ENCODE measurements at places on chromosomes 5 and 9. TPM values are rescaled to one million over a fixed set of nuclear protein-coding genes. Genes with fewer than 3 reads are reported as not detected.

The FCN2 gene
- not detected for total RNA-seq

The CCNJL gene
- total RNA-seq: not detected

The SPATA31A5 gene
- total RNA-seq: not detected

DNA sequence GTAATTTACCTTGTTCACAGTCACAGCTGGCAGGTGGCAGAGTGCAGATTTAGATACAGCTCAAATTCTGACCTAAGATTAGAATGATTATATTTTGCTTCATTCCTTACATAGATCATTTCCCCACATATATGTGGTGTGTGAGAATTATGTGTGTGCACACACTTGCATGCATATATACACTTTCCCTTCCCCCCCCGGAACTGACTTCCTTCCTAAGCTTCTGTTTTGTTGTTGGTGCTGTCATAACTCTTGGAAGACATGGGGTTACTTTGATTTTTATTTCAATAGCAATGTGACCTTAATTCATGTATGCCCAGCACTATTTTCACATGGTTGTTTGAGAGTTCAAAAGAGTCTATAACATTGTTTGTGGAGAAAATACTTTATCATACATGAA lies 112.8 kb downstream of the CMYA5 start:
- H3K36me3 ChIP-seq: peaks cover 5% of the 10 kb centered on the region
- peaks cover 22% of the 10 kb centered on the region for H3K4me1 ChIP-seq
- H3K4me3 ChIP-seq: no peak overlapping the region
- H3K27me3 ChIP-seq: no peaks in the 10 kb centered on the region
- no peak overlapping the region for H3K27ac ChIP-seq

DNA sequence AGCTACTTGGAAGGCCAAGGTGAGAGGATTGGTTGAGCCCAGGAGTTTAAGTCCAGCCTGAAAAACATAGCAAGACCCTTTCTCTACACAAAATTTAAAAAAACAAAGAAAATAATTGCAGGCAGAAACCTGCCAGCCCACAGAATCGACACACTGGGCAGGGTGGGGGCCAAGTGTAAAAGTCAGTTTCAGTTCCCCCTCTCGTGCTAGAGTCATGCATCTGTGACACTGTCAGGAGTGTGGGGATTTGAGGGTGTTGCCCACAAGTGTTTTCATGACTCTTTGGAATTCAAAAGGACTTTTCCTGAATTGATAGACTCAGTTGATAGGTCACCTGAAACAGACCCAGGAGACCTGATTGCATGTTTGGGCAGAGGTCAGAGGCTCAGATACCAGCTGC lies 47.6 kb downstream of the PRRC2B start:
- H3K4me1 ChIP-seq: peaks cover 21% of the 10 kb centered on the region
- H3K27ac ChIP-seq: peak overlapping the region; percentile 27
- no peaks in the 10 kb centered on the region for H3K27me3 ChIP-seq
- DNase-seq: no peak
- H3K36me3 ChIP-seq: peaks cover 75% of the 10 kb centered on the region

GRCh38 chr5:77908787-77909186 lies 132.6 kb upstream of the TBCA start:
- no peak for DNase-seq
- H3K4me3 ChIP-seq: no peak overlapping the region
- H3K4me1 ChIP-seq: no peaks in the 10 kb centered on the region

- no peak overlapping the region for H3K27ac ChIP-seq
- no peak overlapping the region for H3K4me3 ChIP-seq
- peaks cover 24% of the 10 kb centered on the region for H3K27me3 ChIP-seq
These were observed 509.8 kb downstream of the DMAC1 start for GRCh38 chr9:7289773-7290172.

DNA sequence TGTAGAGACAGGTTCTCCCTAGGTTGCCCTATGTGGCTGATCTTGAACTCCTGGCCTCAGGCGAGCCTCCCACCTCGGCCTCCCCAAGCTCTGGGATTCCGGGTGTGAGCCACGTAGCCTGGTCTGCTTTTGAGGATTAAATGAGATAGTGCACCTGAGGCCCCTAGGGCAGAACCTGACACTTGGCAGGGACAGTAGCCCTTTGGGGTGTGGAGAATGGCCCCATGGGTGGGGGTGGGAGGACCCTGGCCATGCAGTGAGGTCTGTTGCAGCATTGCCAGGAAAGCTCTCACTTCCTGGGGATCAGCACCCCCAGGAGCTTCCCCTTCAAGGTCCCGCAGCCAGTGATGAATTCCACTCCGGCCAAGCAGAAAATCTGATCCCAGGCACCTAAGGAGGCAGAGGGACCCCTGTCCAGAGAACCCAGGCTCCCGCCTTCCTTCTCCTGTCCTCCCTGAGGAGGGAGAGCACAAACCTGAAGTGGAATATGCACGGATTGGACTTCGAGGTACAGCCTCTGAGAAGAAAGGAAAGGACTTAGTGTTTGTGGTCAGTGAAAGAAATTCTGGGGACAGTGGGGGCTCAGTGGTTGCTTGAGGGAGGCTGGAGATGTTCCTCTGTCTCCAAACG lies 73.9 kb upstream of the UNC5A start:
- no peaks in the 10 kb centered on the region for H3K36me3 ChIP-seq
- DNase-seq: no peak
- H3K27ac ChIP-seq: no peak overlapping the region
- H3K4me3 ChIP-seq: no peak overlapping the region
- H3K27me3 ChIP-seq: peaks cover 27% of the 10 kb centered on the region

DNA sequence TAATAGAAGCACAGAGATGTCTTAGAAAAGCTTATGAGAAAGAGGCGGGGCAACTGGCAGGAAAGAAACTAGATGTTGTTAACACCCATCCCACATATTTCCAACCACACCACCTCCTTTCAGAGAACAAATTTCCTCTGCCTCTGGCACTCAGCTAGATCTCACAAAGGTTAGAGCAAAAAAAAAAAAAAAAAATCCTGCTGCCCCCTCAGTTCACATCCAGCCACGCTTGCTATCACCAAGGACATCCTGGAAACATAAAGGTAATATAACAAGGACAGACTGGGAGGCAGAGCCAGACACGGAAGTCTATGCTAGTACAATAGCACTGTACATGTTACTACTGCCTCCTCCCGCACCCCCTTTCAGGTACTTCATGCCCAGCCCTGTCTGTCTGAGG lies 238.0 kb upstream of the PTGER4 start:
- no peaks in the 10 kb centered on the region for H3K27me3 ChIP-seq
- H3K4me3 ChIP-seq: peak overlapping the region; percentile 44
- peak overlapping the region; percentile 86 for H3K27ac ChIP-seq

DNA sequence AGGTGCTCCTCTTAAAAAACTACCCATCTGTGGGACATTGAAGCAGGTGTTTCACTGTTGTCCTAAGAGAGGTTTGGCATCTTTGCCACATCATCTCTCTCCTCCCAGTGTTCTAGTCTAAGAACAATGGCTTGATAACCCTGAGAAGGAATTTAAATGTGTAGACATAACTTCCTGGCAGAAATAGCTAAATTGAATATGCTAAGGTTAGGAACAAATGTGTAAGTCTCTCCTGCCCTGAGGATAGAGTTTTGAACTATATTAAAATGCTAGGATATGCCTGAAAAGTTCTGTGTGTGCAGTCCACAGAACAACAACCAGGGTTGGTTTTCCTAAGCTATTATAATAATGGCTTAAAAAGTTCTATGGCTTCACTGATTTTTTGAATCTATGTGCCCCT lies 106.6 kb downstream of the LRRC70 start:
- no peak overlapping the region for H3K27ac ChIP-seq
- peaks cover 1% of the 10 kb centered on the region for H3K27me3 ChIP-seq
- H3K4me1 ChIP-seq: peaks cover 8% of the 10 kb centered on the region
- no peak for DNase-seq
- H3K36me3 ChIP-seq: no peaks in the 10 kb centered on the region

DNA sequence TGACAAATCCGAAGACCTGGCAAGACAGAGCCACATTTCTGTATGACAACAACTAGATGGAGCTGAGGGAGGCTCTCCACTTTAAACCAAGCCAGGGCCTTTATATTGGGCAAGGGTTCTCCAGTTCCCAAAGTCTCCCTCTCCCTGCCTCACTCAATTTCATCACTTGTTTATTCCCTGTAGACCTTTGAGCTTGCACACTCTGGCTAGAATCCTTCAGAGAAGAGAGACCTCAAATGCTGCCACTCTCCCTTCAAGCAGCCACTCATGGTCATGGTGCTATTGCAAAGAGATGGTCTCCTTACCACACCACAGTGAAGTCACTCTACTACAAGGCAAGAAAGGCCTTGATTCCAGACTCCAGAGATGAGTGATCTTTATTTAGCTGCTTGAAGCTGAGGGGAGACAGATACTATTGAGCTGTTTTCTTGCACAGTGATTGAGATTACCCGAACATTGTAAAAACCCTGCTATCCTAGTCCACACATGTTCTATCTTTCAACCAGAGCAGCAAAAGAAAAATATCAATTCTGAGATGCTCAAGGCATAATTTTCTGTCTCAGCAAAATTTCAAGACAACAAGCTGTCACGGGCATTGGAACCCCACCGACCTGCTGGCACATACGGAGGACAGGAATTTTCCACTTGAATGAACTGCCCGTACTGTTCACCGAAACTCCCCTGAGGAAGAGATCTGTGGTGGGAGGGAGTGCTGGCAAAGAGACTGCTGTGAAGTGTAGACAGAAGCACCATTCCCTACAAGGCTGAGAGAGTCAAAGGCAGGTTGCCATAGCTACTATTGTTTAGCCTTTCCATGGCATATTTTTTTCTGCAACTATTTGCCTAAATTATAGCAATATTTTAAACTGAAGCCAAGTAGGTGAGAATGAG lies 81.1 kb downstream of the CDO1 start:
- no peaks in the 10 kb centered on the region for H3K36me3 ChIP-seq
- DNase-seq: no peak
- H3K4me3 ChIP-seq: no peak overlapping the region
- peaks cover 34% of the 10 kb centered on the region for H3K27me3 ChIP-seq
- H3K27ac ChIP-seq: no peak overlapping the region

- no peaks in the 10 kb centered on the region for H3K36me3 ChIP-seq
- no peak for DNase-seq
- H3K4me3 ChIP-seq: no peak overlapping the region
- no peaks in the 10 kb centered on the region for H3K4me1 ChIP-seq
- H3K27ac ChIP-seq: no peak overlapping the region
These were observed 59.4 kb upstream of the NFIB start for GRCh38 chr9:14373336-14373666.

GRCh38 chr5:122126177-122126755 lies 3.1 kb upstream of the ZNF474 start:
- H3K27ac ChIP-seq: no peak overlapping the region
- DNase-seq: no peak
- H3K27me3 ChIP-seq: no peaks in the 10 kb centered on the region
- H3K36me3 ChIP-seq: no peaks in the 10 kb centered on the region
- no peak overlapping the region for H3K4me3 ChIP-seq

GRCh38 chr5:177131352-177132135 lies 2.0 kb upstream of the NSD1 start:
- no peak for DNase-seq
- H3K27ac ChIP-seq: peak overlapping the region; percentile 81
- peaks cover 48% of the 10 kb centered on the region for H3K4me1 ChIP-seq
- peak overlapping the region; percentile 1 for H3K4me3 ChIP-seq
- H3K27me3 ChIP-seq: no peaks in the 10 kb centered on the region

DNA sequence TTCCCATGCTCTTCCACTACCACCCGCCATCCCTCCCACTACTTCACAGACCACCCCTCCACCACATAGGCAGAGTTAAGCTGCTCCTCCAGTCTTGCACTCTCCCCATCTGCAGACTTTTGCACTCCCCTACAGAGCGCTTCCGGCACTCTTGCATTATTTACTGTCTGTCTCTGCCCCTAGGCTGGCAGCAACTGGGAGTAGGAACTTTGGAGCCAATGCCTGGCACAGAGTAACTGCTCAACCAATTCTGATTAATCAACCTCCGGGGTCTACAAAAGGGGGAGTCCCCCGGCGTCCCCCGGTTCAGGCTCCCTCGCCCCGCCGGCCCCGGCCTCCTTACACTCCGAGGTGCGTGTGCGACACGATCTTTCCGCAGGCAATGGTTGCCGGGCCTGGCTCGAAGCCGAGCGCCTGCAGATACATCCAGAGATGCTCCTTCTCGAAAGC lies 498 bp downstream of the HAUS6 start:
- peak; percentile 55 for DNase-seq
- H3K4me1 ChIP-seq: peaks cover 35% of the 10 kb centered on the region
- peak overlapping the region; percentile 94 for H3K4me3 ChIP-seq
- H3K27me3 ChIP-seq: no peaks in the 10 kb centered on the region

DNA sequence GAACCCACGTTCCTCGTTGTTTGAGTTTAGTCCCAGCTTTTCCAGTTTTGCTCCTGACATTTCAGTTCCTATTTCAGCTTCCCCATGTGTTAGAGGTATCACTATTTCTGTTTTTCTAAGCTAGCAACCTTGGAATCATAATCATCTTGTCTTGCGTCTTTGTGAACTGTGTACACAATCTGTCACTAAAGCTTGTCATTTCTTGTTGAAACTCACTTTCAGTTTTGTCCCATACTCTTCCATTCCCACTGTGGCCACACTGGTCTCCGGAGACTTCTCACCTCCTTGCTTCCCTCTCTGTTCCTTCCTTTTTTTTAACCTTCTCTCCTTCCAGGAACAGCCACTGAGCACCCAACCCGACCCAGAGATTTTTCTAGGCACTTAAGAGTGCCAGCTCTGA lies 36.9 kb downstream of the TGFBR1 start:
- no peak overlapping the region for H3K27ac ChIP-seq
- DNase-seq: no peak
- H3K4me1 ChIP-seq: peaks cover 38% of the 10 kb centered on the region
- H3K36me3 ChIP-seq: peaks cover 80% of the 10 kb centered on the region
- H3K4me3 ChIP-seq: no peak overlapping the region
- no peaks in the 10 kb centered on the region for H3K27me3 ChIP-seq

DNA sequence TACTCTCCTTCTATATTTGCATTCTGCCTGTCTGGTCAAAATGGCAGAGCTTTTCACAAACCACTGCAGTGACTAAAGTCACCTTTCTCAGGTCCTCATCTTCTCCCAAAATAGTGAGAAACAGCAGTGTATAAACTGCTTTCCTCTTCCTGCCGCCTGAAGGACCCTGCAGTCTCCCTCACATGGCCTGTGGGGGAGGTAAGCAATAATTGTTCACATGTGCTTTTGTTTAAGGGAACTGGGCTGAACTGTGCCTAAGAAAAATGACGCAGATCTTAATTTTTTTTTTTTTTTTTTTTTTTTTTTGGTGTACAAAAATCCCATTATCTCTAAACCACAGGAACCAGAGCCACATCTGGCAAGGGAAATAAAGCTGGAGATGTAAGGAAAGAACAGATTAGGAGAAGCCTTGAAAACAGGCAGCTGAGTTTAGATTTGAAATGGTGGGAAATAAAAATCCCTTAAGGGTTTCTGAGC lies 131.7 kb upstream of the VLDLR start:
- no peak overlapping the region for H3K4me3 ChIP-seq
- no peak overlapping the region for H3K27ac ChIP-seq
- H3K36me3 ChIP-seq: no peaks in the 10 kb centered on the region
- no peaks in the 10 kb centered on the region for H3K4me1 ChIP-seq
- no peak for DNase-seq

GRCh38 chr9:107214381-107214780 lies 68.7 kb upstream of the RAD23B start:
- peaks cover 17% of the 10 kb centered on the region for H3K4me1 ChIP-seq
- no peak overlapping the region for H3K27ac ChIP-seq
- no peak for DNase-seq
- no peaks in the 10 kb centered on the region for H3K36me3 ChIP-seq
- no peak overlapping the region for H3K4me3 ChIP-seq

GRCh38 chr9:127915801-127916719 lies 781 bp downstream of the ST6GALNAC4 start:
- peaks cover 66% of the 10 kb centered on the region for H3K4me1 ChIP-seq
- H3K27me3 ChIP-seq: no peaks in the 10 kb centered on the region
- H3K36me3 ChIP-seq: peaks cover 12% of the 10 kb centered on the region
- DNase-seq: peak; percentile 44
- peak overlapping the region; percentile 78 for H3K4me3 ChIP-seq
- H3K27ac ChIP-seq: peak overlapping the region; percentile 87
